ENCODE measurements at places on chromosomes 1 and 21. TPM values are rescaled to one million over a fixed set of nuclear protein-coding genes. Genes with fewer than 3 reads are reported as not detected.

Gene ZNF683
- total RNA-seq: not detected

Gene SPRR2G
- total RNA-seq: not detected

Gene CDC20
- total RNA-seq: 205 TPM

Gene COL24A1
- total RNA-seq: 2.4 TPM

Gene BLACAT1
- total RNA-seq: 0.21 TPM

Gene ASAP3
- total RNA-seq: 0.66 TPM

Gene GRIK3
- total RNA-seq: not detected

Gene IL19
- not detected for total RNA-seq

GRCh38 chr1:31951276-31951675 lies 13.1 kb upstream of the PTP4A2 start:
- DNase-seq: no peak

- no peak for DNase-seq
These were observed 20.9 kb downstream of the GNAI3 start for GRCh38 chr1:109569323-109569722.

DNA sequence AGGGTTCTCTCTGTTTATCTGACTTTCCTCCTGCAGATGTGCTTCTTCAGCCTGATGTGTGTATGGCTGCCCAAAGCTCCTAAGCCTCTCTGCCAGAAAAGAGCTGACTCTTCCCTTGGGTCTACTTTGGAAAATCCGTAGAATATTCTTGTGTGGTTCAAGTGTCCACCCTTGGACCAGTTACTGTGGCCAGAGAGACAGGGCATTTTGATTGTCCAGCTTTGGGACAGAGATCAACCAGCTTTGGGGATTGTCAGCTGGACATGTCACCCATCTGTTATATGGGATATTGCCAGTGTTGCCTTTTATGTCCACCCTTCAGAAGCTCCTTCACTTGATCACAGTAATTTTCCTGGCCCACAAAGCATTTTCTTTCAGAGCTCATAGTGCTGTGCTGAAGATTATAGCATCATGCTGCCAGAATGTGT lies 126.2 kb upstream of the L1TD1 start:
- DNase-seq: no peak

- peak; percentile 97 for DNase-seq
These were observed 14.4 kb upstream of the DIPK1A start for GRCh38 chr1:92975551-92976232.

DNA sequence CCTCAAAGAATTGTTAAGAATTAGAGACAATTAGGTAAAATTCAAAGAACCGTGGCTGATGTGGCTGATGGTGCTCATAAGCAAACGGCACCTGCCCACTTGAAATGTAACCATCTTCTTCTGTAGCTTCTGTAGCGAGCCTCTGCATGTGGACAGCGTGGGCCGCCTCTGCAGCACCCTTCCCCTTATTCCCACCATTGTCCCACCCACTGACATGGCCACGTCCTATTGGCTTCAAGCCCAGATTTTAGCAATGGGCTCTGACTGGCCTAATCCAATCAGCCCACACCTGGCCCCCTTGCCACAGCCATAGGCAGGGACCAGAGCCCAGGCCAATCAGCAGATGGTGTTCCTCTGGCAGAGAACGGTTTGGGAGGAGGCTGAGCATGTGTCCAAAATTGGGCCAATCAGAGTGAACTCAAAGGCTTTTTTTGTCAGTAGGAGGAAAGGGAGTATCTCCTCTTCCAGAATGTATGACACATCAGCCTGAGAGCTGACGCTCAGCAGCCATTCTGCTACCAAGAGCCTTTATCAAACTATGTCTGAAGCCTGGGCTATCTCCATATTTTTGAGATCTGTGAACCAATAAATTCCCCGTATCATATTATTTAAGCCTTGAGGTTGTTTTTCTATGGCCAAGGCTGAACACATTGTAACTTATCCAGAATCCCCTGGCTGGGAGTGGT lies 518.5 kb downstream of the SMYD3 start:
- DNase-seq: no peak

DNA sequence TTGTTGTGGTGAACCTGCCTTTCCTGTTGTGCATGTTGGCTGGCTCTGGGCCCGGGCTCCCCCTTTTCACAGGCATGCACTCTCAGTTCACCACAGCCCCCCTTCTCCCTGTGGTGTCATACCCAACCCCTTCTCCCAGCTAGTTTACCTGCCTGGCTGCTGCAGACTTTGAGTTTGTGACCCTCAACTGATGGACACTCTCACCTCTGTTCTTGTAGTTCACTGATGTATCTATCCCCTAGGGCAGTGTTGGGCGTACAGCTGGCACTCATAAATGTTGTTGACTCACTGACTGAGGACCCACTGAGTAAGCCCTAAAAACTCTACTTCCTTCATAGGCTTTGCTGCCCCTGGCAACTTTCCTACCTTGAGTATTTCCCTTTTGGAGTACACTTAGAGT lies 54.9 kb downstream of the WDR64 start:
- no peak for DNase-seq

GRCh38 chr1:204077979-204078696 lies 5.2 kb downstream of the SOX13 start:
- no peak for DNase-seq

GRCh38 chr1:181583598-181583997 lies 100.3 kb downstream of the CACNA1E start:
- no peak for DNase-seq

- no peak for DNase-seq
These were observed 744 bp upstream of the DDX20 start for GRCh38 chr1:111754984-111755330.

- DNase-seq: no peak
These were observed 282.4 kb downstream of the TM2D1 start for GRCh38 chr1:61442544-61442943.

- no peak for DNase-seq
These were observed 54.2 kb upstream of the PBX1 start for GRCh38 chr1:164504749-164505148.

GRCh38 chr1:117581391-117581943 lies 24.4 kb upstream of the TENT5C start:
- DNase-seq: no peak

DNA sequence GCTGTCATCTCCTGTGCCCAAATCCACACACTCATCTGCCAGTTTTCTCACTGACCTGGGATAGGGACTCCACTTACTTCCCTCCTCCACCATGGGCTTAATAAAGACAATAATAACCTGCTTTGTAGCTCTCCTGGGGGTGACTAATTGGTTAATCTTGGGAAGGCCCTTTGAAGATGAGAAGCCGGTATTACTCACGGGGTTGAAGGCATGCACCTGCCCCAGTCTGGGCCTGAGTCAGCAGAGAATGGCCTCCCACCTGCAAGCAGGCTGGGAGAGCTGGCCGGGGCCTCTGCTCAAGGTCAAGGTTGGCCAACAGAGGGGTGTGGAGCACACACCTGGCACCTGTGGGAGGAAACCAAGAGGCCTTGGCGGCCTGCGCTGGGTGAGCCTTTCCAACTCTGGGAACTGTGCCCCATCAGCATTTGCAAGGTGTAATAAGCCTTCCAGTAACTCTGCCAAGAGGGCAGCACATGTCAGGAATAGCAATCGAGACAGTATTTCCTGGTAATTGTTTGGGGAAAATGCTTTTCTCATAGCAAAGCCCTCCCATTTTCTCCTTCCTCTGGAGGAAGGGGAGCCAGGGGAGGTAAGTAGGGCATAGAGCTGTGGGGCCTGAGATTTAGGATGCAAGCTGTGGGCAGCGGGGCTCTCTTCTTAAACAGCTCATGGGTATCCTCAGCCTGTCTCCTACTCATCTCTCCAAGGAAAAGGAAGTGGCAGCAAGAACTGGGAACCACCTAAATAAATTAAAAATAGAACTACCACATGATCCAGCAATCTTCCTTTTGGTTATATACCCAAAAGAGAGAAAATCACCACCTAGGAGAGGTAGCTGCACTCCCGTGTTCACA lies 49.0 kb downstream of the TOMM20 start:
- DNase-seq: no peak

DNA sequence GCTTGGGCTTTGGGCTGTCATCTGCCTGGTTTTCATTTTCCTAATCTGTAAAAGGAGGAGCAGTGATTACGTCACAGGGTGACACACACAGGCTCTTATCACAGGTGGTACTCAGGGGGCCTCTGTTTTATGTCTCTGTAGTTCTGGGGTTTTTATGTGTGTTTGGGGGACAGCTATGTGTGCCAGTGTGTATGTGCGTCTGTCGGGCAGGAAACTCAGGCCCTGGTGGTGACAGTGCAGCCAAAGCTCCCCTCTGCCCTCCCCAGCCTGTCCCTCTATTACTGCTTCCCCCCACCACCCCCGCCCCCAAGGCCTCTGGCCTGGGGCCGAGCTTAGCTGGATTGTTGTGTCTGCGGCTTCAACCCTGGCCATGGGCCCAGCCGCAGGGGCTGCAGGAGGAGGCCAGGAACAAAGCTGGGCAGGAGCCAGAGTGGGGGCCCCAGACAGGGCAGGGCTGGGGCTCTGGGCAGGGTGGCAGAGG lies 13.3 kb downstream of the MFAP2 start:
- DNase-seq: no peak

DNA sequence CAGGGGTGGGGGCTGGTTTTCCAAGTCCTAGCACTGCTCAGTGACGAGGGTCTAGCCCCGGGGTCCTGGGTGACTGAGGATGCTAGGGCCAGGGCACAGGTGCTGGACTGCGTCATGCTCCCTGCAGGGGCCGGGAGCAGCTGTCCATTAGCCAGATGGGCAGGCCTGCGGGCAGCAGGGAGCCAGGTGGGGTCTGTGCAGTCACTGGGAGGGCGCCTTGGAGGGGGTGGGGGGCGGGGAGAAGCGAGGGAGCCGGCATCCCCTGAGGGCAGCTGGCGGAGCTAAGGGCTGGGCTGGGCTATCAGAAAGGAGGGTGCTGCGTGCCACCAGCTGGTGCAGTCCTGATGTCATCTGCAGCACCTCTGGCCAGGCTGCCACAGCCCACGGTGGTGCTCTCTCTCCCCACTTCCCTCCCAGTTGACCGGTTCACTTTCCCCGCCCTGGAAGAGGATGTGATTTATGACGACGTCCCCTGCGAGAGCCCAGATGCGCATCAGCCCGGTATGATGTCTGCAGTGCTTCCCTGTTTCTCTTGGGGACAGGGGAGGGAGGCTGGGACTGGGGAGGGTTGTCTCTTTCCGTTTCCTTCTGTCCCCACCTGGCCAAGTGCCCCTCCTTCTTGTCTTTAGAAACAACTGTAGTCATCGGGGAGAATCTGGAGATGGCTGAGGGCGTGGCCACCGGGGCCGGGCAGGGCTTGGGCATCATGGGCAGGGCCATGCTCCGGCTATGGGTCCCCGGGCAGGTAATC lies 63.8 kb downstream of the ARHGEF10L start:
- DNase-seq: no peak

DNA sequence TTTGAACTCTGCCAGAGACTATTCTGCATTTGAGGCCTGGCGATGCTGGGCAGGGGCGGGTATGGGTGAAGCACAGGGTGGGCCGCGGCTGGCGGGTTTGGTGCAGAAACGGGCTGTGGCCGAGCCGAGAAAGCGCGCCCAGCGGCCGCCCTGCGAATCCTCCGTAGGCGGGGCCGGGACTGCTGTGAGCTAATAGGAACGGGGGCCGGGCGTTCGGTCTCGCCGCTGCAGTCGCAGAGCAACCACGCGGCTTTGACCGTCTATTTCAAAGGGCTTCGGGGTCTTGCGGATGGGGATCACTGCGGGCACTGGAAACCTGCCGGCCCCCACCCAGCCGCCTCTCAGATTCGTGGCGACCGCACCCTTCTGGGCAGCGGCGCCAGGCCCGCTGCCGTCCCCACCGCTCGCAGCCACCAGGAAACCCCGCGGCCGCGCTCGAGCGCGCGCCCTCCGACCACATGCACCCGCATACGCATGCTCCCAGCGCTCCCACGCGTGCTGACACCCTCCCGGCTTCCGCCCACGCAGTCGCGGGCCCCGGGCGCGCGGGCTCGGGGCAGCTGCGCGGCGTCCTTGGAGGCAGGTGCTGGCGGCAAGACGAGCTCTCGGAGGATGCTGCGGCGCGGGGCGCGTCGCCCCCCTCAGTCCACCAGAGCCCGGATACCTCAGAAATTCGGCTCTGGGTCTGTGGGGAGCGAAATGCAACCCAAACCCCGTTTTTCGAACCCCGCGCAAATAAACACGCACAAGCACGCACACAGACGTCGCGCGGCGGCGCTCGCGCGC lies 32.6 kb downstream of the DNTTIP2 start:
- DNase-seq: no peak

- no peak for DNase-seq
These were observed 277.5 kb upstream of the LYPLAL1 start for GRCh38 chr1:218896202-218896601.

- no peak for DNase-seq
These were observed 53.2 kb downstream of the AHCTF1 start for GRCh38 chr1:246878551-246878950.

GRCh38 chr21:26964170-26964778 lies 2.6 kb downstream of the ADAMTS5 start:
- no peak for DNase-seq

- no peak for DNase-seq
These were observed 52.3 kb downstream of the HMCN1 start for GRCh38 chr1:185786524-185786923.

DNA sequence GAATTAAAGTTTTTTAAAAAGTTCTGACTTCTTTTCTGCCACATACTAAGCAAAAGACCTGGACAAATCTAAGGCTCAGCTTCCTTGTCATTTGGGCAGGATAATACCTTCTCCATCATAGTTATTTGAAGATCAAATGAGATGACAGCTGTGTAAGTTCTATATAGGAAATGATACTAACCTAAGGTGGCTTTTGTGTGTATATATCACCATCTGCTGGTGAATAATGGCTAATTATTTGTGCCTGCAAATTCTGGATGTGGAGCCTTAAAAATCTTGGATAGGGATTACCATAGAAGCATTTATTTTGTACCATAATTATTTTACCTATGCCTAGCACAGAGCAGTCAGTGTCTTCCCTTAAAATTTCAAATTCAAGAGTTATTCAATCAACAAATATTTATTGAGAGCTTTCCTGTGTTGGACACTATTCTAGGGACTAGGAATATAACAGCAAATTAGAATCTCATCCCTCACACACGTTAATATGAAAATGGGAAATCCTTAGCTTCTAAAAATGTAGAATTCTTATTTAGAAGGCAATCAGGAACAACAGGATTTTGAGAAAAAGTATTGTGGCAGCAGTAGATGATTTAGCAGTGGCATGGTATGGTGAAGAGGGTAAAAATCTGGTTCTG lies 89.8 kb downstream of the TMEM200B start:
- peak; percentile 11 for DNase-seq

- no peak for DNase-seq
These were observed 44.0 kb downstream of the GPR161 start for GRCh38 chr1:168092566-168093355.

GRCh38 chr1:154465621-154466195 lies 36.3 kb upstream of the TDRD10 start:
- DNase-seq: no peak

- DNase-seq: no peak
These were observed 34.8 kb upstream of the RNF187 start for GRCh38 chr1:228452194-228453021.

- DNase-seq: no peak
These were observed 11.1 kb downstream of the POFUT2 start for GRCh38 chr21:45276596-45276995.

Data from GM12878 (cell line).